ENCODE measurements at places on chromosomes 1 and 21. TPM values are rescaled to one million over a fixed set of nuclear protein-coding genes. Genes with fewer than 3 reads are reported as not detected.

DNA sequence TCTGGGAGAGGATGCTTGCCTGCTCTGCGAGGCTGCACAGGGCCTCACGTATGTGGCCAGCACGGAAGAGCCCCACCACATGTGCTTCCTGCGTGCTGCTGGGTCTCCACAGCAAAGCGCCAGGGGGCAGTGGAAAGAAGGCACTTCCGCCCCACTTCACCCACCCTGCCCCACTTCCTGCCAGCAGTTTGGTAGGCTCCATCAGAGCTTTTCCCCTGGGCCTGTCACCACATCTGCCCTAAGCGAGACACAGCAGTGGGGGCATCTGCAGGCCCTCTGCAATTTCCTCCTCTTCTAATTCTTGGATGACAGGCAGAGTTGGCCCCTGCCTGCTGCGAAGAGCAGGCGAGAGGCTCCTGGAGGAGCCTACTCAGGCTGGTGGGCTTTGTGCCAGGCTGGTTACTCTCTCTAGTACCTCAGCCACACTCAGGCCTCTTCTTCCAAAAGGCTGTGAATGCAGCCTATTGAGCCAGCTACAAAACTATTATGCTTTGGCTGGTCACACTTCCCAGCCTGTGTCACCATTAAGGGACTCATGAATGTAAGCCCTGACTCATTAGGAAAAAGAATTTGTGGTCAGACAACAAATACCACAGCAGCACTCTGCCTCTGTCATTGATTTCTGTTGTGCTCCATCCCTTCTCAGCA lies 25.0 kb downstream of the CD244 start:
- peaks cover 25% of the 10 kb centered on the region for H3K4me1 ChIP-seq
- DNase-seq, result peak; percentile 95
- no peaks in the 10 kb centered on the region for H3K27me3 ChIP-seq
- H3K4me3 ChIP-seq, result no peak overlapping the region
- no peaks in the 10 kb centered on the region for H3K36me3 ChIP-seq

The DISP1 gene
- 11.8 TPM for total RNA-seq

- no peaks in the 10 kb centered on the region for H3K36me3 ChIP-seq
- H3K4me1 ChIP-seq, result peaks cover 54% of the 10 kb centered on the region
- no peaks in the 10 kb centered on the region for H3K27me3 ChIP-seq
- H3K27ac ChIP-seq, result no peak overlapping the region
- peak; percentile 58 for DNase-seq
These were observed 11.5 kb downstream of the PTCH2 start for GRCh38 chr1:44831516-44831915.

DNA sequence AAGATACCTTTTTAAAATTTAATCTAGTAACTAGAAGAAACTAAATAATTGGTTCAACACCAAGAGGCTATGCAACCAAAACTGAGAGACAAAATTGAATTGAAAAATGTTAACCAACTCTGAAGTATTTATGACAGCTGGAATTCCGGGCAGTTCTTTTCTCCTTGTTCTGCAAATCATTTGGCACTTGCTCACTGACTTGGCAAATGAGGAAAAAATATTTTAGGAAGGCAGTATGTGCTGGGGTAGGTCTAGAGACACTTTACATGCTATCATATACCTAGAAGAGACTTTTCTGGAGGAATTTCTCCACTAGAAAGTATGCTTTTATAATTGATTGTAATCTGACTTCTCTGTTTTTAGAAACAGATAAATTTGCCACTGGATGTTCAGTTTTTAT lies 22.1 kb upstream of the SH3D21 start:
- no peak for DNase-seq
- no peaks in the 10 kb centered on the region for H3K27me3 ChIP-seq
- peaks cover 48% of the 10 kb centered on the region for H3K36me3 ChIP-seq
- H3K4me3 ChIP-seq, result no peak overlapping the region
- H3K27ac ChIP-seq, result no peak overlapping the region

The PER3 gene
- 7.7 TPM for total RNA-seq

The TMEM59 gene
- total RNA-seq, result 217 TPM

DNA sequence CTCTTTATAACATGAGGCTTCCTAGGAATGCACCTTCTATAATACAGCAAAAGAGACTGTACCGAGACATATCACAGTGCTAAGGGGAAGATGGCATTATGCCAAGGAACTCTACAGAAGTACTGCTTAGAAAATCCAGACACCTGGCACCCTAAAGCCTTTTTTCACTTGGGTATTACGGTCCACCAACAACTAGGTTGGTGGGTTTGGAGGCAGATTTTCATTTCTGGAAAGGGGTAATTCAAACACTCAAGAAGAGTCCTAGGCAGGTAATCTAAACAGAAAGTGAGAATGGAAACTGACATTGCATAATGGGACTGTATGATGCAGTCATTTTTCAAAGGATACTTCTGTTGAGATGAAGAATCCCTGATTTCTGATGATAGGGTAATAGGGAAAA lies 19.6 kb downstream of the SCMH1 start:
- peaks cover 34% of the 10 kb centered on the region for H3K36me3 ChIP-seq
- DNase-seq, result no peak
- H3K4me3 ChIP-seq, result no peak overlapping the region
- H3K4me1 ChIP-seq, result no peaks in the 10 kb centered on the region

The VAMP3 gene
- total RNA-seq, result 71.5 TPM

The LINGO4 gene
- not detected for total RNA-seq

GRCh38 chr21:33914188-33914587 lies 1.4 kb downstream of the ATP5PO start:
- no peak for DNase-seq
- H3K4me3 ChIP-seq, result no peak overlapping the region
- H3K4me1 ChIP-seq, result peaks cover 12% of the 10 kb centered on the region
- H3K27me3 ChIP-seq, result no peaks in the 10 kb centered on the region
- H3K27ac ChIP-seq, result no peak overlapping the region

The SMPDL3B gene
- total RNA-seq, result 0.46 TPM

DNA sequence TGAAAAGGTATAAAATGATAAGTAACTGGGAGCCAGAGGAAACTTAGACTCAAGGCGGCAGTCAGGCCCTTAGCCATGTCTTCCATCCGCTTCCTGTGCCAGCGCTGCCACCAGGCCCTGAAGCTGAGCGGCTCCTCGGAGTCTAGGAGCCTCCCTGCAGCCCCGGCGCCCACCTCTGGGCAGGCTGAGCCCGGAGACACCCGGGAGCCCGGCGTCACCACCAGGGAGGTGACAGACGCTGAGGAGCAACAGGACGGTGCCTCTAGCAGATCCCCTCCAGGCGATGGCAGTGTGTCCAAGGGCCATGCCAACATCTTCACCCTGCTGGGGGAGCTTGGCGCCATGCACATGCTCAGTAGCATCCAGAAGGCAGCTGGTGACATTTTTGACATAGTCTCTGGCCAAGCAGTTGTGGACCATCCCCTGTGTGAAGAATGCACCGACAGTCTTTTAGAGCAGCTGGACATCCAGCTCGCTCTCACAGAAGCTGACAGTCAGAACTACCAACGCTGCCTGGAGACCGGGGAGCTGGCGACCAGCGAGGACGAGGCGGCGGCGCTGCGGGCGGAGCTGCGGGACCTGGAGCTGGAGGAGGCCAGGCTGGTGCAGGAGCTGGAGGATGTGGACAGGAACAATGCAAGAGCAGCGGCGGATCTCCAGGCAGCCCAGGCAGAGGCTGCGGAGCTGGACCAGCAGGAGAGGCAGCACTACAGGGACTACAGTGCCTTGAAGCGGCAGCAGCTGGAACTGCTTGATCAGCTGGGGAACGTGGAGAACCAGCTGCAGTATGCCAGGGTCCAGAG lies at the start of gene BECN2:
Gene BECN2, plus strand, starts transcription at position 76 of the 803 bp plus-strand sequence. Its CDS starts 0 bp downstream, at position 76.
- no peaks in the 10 kb centered on the region for H3K4me1 ChIP-seq
- no peak within 1 kb of the TSS for H3K4me3 ChIP-seq
- H3K27ac ChIP-seq, result no peak within 1 kb of the TSS
- no peaks in the 10 kb centered on the region for H3K36me3 ChIP-seq
- DNase-seq, result no peak
